Left hindlimb (tissue), 1 donor: ENCODE measurements at places on chromosomes 12 and 14.

DNA sequence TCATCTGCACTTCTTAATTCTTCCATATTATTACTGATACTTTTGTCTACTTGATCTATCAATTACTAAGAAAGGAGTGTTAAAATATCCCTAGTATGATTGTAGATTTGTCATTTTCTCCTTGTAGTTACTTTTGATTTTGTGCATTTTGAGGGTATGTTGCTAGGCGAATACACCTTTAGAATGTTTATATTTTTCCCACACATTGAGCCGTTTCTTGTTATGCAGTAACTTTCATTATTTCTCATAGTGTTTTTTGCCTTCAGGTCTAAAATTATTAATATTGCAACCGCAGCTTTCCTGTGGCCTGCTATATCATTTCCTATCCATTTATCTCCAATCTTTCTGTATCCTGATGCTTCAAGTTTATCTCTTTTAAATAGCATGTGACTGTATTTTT is 44.6 kb upstream of the C12orf42 start:
- DNase-seq, result no peak

GRCh38 chr14:27528328-27528727 is 930.5 kb upstream of the NOVA1 start:
- no peak for DNase-seq

DNA sequence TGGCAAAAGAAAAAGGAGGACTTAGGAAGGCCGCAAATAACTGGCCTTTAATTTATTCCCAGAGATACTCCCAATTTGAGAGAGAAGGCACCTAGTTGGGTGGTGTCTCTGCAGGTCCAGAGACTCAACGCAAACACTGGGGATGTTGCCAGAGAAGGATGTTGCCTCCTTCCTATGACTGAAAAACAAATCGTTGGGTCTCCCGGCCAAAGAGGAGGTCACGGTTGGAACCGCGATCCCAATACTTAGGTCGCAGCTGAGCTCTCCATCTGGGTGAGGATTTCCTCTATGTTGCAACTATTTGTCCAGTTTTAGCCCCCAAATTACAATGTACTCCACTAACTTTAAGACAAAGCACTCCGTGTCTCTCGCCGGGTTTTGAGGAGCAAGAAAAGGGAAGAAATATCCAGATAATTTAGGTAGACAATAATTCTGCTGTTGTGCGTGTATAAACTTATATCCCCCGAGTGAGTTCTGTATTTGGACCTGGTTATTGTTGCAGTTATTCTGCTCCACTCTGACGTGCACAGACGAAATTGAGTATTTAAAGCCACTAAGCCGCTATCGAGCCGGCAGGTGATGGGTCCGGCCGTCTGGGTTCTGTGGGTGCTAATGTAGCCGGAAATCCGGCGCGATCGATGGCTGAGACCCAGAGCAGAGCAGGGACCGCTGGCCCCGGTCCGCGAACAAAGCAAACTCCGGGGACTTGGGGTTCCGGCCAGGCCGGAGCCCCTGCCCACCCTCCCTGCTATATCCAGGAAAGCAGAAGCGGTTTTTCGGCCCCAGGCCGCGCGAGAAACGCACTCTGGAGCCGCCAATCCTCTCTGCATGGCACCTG is 5.7 kb downstream of the HOXC12 start:
- DNase-seq, result no peak

GRCh38 chr14:91554535-91555332 is 44.6 kb upstream of the PPP4R3A start:
- DNase-seq, result no peak

DNA sequence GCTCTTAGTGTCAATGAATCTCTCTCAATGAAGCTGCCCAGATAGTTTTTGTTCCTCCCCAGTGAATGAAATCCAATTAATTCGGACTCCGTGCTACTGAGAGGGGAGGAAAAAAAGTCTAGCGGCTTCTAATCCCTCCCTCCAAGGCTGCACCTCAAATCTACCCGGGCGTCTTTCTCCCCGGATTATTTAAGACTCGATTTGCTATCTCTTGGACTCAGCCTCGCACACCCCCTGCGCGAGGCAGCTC is 134 bp downstream of the DUSP6 start:
- no peak for DNase-seq
